H1 (cell line): ENCODE measurements at places on chromosomes 1 and 21. TPM values are rescaled to one million over a fixed set of nuclear protein-coding genes. Genes with fewer than 3 reads are reported as not detected.

DNA sequence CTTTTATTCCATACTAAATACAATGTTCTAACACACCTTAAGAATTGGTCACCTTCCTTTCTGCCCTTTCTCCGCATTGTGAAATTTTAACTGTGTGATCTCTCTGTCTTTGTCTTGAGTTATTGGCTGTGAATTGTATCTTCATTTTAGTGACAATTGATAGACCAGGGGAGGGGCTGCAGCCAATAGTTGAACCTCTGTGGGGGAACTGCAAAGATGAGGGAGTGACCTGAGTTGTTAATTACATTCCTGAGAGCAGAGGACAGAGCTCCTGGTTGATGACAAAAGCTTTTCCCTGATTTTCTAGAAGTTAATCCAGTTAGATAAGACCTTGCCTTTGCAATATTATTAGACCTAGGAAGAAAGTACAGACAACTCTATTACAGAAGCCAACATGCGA, 1535.7 kb downstream of the BRINP3 start:
- DNase-seq: no peak
- H3K4me1 ChIP-seq: no peaks in the 10 kb centered on the region
- H3K27ac ChIP-seq: no peak overlapping the region
- H3K27me3 ChIP-seq: no peaks in the 10 kb centered on the region
- H3K36me3 ChIP-seq: no peaks in the 10 kb centered on the region
- no peak overlapping the region for H3K4me3 ChIP-seq

Gene HEYL
- total RNA-seq: 3.1 and 3.5 TPM in 2 replicates

DNA sequence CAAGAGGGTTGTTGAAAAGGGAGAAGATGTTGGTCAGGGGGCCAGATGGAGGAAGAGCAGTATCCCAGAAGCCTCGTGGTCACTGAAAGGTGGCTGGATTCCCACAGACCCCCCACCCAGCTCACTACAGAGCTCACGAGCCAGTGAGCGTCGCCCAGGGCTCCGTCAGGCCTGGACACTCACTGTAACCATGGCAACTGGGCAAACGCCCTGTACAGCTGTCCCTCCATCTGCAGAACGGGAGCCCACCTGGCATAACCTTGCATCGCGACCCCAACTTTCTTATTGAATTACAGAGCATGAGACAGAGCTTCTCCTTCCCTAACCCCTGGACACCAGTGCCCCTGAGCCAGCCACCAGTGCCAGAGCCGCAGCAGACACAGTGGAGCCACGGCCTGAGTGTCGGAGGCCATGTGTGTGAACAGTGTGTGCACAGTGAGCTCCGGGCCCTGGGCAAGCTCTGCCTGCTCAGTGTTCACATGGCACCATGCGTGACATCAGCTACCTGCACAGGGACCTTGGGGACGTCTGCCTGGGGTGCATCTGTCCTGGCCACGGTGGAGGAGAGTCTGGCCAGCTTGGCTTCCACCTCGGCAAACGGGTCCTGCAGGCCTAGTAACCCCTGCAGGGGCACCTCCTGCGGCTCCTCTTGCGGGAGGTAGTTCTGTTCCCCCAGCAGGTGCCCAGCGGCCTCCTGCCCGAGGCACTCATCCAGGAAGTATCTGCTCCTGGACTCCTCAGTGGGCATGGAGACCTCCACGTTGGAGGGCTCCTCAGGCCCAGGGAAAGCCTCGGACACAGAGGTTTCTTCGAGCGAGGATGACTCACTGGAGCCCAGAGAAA, 25.9 kb upstream of the DDOST start:
- H3K27ac ChIP-seq: no peak overlapping the region
- H3K4me1 ChIP-seq: no peaks in the 10 kb centered on the region
- no peaks in the 10 kb centered on the region for H3K36me3 ChIP-seq

DNA sequence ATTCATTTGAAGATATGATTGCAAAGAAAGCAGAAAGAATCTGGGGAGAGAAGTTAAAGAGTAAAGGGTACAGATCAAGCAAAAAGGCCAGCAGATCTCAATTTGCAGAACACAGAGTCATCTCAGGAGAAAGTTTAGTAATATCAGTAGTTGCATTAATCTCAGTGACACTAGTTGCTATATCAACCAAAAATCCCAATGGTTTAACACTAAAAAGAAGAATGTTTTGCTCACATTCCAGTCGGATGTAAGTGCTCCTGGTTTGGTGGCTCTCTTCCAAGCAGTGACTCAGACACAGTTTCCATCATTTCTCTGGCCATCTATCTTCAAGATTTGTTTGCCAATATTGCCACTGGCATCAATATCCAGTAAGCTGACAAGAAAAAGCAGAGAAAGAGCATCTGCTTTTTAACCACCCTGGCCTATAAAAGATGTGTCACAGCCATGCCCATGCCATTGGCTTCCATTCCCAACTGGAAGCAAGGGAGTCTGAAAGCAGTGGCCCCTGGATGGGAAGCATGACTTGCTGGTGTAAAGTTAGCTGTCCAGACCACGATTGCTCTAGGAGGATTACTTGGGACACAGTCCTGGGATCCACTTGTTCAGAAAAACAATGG, 45.5 kb upstream of the AIM2 start:
- no peaks in the 10 kb centered on the region for H3K4me1 ChIP-seq
- H3K27me3 ChIP-seq: no peaks in the 10 kb centered on the region

DNA sequence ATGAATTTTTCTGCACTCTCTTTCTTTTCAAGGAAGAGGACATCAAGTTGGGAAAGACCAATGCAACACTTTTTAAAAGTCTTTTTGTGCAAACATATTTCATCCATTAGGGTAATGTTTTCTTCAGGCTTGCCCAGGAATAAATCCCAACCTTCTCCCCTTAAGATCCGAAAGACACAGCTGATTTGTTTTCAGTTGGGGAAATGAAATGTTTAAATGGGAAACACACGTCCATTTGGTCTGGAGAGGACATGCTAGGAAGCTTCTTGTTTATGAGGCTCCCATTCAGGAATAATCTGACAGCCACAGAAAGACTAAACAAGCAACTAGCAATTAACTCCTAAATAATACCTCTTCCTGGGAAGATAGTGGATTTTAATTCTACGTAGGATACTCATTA, 91.9 kb downstream of the PRRX1 start:
- no peak overlapping the region for H3K27ac ChIP-seq
- no peak for DNase-seq
- no peak overlapping the region for H3K4me3 ChIP-seq
- H3K27me3 ChIP-seq: no peaks in the 10 kb centered on the region
- H3K36me3 ChIP-seq: no peaks in the 10 kb centered on the region
- no peaks in the 10 kb centered on the region for H3K4me1 ChIP-seq

DNA sequence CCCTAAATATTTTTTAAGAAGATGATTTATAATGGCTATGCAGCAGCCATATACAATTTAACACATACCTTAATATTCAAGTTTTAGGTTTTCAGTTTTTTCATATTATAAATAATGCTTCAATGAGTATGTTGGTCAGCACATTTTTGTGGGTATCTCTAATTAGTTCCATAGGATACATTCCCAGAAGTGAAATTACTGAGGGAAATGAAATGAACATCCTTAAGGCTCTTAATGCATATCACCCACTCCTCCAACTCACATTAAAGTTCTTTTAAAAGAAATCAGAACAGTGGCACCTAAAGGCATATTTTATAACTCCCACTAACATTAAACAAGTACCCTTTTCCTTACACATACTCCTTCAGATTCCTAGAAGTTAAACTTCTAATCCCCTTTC, 56.1 kb downstream of the EYA3 start:
- H3K36me3 ChIP-seq: no peaks in the 10 kb centered on the region
- H3K27me3 ChIP-seq: no peaks in the 10 kb centered on the region
- H3K4me1 ChIP-seq: no peaks in the 10 kb centered on the region
- no peak for DNase-seq
- H3K4me3 ChIP-seq: no peak overlapping the region

Gene PEAR1
- 0.71 and 0.82 TPM in 2 replicates for total RNA-seq
